ENCODE measurements at places on chromosomes 12 and 14.

GRCh38 chr12:49777800-49778748 lies 36.7 kb downstream of the TMBIM6 start:
- peak; percentile 30 for DNase-seq

GRCh38 chr12:52598966-52599365 lies 2.3 kb downstream of the KRT72 start:
- DNase-seq, result no peak

DNA sequence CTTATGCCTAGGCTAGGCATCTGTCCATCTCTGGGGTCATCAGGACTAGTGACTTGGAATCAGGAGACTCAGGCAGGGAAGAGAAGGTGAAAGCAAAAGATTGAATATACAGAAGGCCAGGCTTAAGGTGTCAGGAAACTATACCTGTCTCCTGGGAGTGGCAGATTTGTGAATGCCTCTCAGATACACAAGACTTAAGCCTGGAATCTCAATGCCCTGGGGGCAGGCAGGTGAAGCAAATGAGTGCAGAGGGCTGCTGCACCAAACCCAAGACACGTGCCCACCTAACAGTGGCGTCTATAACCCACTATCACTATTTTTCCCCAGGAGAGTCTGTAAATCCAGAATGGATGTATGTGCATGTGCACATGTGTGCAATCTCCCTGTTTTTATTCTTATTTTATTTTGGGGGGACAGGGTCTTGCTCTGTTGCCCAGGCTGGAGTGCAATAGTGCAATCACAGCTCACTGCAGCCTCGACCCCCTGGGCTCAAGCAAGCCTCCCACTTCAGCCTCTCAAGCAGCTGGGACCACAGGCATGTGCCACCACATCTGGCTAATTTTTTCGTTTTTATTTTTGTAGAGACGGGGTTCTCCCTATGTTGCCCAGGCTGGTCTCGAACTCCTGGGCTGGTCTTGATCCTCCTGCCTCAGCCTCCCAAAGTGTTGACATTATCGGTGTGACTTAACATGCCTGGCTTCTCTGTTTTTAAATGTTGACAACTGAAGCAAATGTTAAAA lies 31.9 kb upstream of the FOS start:
- DNase-seq, result no peak

- DNase-seq, result no peak
These were observed 326.6 kb downstream of the BTG1 start for GRCh38 chr12:91819132-91819447.

DNA sequence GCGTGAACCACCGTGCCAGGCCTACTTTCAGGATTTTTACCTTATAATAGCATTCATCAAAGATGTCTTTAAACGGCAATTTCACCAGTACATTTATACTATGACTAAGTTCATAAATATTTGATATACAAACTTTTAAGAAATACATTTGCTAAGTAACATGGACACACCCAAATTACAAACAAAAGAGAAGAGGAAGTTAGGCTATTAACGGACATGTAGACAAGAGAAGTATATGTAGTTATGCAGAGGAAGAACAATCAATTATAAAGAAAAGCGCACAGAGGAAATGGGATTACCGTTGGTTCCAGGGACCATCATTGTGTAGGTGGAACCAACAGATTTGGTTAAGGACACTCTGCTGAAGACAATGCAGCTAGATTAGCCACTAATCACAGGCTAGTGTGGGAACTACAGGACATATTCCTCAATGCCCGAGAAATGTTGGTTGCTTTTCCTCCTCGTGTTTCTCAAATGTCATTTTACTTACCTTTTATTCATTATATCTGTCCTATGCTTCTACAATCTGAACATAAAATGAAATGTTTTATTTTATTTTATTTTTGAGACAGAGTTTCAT lies 24.0 kb upstream of the PKP2 start:
- DNase-seq, result no peak

DNA sequence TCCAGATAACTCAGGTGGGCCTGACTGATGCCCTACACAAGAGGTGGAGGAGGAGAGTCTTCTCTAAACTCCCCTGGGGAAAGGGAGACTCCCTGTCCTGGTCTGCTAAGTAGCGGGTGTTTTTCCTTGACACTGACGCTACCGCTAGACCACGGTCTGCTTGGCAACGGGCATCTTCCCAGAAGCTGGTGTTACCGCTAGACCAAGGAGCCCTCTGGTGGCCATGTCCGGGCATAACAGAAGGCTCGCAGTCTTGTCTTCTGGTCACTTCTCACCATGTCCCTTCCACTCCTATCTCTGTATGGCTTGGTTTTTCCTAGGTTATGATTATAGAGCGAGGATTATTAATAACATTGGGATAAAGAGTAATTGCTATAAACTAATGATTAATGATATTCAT lies 965.5 kb downstream of the TMEM121 start:
- no peak for DNase-seq

DNA sequence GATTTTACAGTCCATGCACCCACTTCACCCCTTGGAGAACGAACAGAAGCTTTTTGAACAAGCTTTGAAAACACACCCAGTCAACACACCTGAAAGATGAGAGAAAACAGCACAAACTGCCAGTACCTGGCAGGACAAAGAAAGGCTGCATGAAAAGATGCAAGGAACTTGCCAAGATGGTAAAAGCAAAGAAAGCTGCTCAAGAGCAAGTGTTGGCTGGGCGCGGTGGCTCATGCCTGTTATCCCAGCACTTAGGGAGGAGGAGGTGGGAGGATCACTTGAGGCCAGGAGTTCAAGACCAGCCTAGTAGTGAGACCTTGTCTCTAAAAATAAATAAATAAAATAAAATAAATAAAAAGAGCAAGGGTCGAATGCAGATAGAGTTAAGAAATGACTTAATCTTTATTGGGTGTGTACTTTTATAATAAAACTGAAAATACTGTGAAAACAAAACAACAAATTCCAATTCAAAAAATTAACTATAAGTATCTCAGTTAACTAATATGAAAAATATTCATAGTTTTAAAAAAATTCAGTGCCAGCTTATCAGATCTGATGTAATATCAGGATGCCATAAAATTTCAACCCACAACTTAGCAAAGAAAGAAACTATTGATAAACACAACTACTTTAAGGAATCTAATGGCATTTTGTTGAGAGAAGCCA lies 59.2 kb downstream of the HECTD4 start:
- DNase-seq, result no peak

- DNase-seq, result no peak
These were observed 1.5 kb downstream of the RAP1B start for GRCh38 chr12:68612202-68612601.

DNA sequence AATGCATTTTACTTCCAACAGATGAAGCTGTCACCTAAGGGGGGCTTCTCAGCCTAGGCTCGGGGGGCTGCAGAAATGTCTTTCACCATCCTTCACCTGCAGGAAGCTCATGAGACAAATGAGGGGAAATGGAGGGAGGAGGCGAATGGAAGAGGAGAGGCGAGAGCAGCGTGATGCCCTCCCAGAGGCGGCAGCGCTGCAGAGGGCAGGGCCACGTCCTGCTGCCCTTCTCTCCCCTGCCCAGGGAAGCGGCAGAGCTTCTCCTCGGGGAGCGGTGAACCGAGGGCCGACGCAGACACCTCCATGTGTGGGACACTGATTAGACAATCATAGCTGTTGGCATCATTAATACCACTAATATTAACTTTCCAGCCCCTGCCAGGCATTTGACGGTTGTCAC lies 78.3 kb downstream of the SERPINA3 start:
- no peak for DNase-seq

DNA sequence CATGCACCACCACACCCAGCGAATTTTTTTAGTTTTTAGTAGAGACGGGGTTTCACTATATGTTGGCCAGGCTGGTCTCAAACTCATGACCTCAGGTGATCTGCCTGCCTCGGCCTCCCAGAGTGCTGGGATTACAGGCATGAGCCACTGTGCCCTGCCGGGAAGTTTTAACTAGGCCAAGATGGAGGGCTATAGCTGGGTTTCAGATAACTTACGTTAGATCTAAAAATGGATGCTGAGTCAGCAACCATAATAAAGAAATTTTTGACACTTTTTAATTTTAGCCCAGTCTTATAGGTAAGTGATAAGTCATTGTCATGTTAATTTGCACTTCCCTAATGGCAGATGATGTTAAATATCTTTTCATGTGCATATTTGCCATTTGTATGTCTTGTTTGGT lies 14.4 kb downstream of the ZDHHC17 start:
- DNase-seq, result no peak

GRCh38 chr14:93648440-93649168 lies 139.7 kb downstream of the PRIMA1 start:
- DNase-seq, result no peak

- DNase-seq, result peak; percentile 97
These were observed at the start of the genes THAP2 and ZFC3H1 for GRCh38 chr12:71663561-71664410. TSS of gene THAP2 (plus strand) at chr12:71664301. CDS start at chr12:71664510, 209 bp downstream. TSS of gene ZFC3H1 (minus strand) at chr12:71663848. CDS start at chr12:71663610, 238 bp downstream.

GRCh38 chr14:50041980-50042379 lies 74.4 kb downstream of the VCPKMT start:
- no peak for DNase-seq

DNA sequence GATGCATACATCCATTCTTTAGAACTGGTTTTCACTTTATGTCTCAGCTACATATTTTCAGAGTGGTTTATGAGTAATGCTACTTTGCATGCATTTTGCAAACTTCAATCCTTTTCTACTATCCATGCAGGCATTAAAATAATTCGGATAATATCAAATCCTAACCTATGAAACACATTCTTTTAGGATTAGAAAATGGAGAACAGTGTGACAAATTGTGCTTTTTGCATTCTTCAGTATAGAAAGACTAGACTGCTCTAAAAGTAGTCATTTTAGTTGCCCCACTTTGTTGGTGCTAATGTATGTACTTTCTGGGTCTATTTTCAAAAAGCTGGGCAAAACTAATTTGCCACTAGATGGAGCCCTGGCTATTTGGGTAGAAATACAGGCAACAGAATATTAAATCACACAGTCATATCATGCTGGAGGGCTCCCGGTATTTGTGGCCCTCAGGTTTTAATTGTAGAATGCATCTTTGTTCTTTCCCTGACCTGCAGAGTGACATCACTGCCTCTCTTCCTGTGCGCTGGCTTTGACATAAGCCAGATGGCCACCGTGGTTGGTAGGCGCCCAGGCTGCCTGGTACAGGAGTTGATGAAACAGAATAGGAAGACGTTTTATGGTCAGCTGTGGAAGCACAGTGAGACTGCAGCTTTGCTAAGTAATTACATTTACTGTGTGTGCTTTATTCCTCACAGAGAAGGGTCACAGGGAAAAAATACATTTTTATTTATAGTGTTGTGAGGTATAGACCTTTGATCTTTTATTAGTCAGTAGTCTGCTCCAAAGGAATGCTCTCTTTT lies 28.1 kb downstream of the MSRB3 start:
- no peak for DNase-seq

GRCh38 chr12:91902860-91903683 lies 242.6 kb downstream of the BTG1 start:
- no peak for DNase-seq

- DNase-seq, result no peak
These were observed 99.2 kb downstream of the SLC15A4 start for GRCh38 chr12:128724468-128725046.

DNA sequence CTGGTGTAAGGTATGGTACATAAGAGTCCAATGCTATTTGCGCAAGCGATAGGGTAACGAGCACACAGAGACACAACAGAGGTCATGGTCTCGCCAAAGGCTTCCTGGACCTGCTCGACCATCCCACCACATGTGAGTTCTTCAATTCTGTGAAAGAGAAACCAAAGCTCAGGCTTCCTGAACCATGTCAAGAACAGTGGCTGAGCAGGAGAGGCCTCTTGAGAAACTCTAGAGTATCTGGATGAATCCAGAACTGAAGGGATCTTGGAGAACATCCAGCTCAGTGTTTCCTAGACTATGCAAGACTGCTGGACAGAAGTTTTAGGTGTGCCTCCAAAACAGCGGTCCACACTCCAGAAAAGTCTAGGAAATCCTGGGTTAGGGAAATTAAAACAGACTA lies 114.5 kb downstream of the TRAFD1 start:
- DNase-seq, result no peak

GRCh38 chr12:31853977-31854376 lies 105.2 kb upstream of the RESF1 start:
- DNase-seq, result no peak

DNA sequence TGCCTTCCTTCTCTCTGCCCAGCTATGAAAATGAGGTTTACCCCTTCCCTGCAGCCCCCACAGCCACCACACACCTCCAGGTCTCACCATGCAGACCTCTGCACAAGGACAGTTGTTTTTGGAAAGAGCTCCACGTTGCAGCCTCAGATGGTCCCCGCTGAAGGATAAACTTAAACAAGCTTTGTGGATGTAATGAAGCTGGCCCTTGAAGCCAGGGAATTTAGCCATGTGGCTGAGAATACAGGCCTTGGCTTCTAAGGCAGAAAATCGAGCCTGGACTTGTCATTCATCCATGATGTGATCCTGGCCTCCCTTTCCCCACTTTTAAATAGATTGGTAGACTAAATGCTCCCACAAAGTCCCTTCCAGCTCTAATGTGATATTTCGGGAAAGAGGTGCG lies 79.4 kb downstream of the TBX3 start:
- DNase-seq, result no peak

- no peak for DNase-seq
These were observed 601 bp downstream of the ZNF839 start for GRCh38 chr14:102320033-102320660.

DNA sequence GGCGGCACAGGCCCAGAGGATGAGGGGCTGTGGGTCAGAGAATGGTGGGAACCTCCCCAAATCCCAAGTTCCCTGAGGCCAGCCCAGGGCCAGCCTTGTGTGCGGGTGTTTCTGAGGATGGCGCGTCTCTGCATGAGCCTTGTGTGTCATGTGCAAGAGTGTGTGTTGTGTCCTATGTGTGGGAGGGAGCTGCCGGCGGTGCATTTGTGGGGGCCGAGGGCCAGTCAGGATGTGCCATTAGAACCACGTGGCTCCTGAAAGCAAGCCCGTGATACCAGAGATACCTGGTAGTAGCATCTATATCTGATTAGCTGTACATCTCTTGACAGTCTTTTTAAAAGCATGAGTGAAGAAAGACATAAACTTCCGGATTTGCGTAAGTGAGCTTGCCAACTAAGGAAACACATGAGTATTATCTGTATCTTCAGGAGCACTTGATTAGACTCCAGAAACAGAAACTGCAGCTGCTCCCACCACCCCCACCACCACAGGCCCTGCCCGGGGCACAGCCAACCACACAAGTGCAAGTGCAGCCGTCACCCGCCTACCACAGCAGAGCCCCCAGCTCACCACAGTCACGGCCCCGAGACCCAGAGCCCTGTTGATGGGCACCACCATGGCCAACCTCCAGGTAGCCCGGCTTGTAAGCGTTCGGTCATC lies 19.2 kb downstream of the DDX51 start:
- DNase-seq, result no peak

DNA sequence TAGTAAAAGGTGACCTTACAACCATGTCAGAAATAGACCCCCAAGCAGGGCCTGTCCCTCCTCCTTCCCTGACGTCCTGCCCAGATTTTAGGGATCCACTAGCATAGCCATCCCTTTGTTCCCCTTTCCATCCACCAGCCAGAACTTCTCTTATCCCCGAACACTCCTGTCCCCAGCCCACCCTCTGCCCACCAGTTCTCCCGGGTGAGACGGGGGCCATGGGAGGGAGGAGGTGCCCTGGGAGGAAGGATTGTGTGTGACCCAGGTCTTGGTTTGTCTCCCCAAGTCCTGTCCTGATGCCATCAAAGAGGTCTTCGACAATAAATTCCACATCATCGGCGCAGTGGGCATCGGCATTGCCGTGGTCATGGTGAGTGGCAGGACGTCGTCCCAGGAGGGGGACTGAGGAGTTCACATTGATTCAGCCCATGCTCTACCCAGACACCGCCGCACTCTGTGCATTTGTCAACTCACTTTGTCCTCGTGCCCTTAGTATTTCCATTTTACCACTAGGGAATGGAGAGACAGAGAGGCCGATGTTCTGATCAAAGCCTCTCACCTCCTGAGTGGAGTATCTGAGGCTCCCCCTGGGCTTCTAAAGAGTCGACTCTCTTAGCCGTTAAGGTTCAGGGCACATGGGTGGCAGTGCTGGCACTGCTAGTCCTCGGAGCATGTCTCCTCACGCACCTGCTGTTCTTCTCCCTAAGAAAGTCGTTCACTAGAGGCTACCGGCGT lies 35.9 kb downstream of the CD9 start:
- DNase-seq, result no peak

Data from neuronal stem cell (in vitro differentiated cells).